ENCODE measurements at places on chromosomes 16 and 17.

DNA sequence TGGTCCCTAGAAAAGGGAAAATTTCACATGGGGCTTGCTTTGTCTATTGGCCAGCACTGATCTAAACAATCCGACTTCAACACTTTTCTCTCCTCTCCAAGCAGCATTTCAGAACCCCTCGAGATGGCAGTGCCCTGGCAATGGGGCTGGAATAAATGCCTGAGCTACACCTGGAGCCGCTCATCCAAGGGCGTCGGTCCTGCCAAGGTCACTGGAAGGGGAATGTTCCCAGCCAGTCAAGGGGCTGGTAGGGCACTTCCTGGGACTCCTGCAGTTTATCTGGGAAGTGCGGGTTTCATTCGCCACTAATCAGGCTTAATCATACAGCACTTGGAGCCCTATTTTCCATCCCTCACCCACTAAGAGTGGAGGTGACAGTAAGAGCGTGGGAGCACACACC is 17.1 kb downstream of the MEAK7 start:
- no peak for DNase-seq

DNA sequence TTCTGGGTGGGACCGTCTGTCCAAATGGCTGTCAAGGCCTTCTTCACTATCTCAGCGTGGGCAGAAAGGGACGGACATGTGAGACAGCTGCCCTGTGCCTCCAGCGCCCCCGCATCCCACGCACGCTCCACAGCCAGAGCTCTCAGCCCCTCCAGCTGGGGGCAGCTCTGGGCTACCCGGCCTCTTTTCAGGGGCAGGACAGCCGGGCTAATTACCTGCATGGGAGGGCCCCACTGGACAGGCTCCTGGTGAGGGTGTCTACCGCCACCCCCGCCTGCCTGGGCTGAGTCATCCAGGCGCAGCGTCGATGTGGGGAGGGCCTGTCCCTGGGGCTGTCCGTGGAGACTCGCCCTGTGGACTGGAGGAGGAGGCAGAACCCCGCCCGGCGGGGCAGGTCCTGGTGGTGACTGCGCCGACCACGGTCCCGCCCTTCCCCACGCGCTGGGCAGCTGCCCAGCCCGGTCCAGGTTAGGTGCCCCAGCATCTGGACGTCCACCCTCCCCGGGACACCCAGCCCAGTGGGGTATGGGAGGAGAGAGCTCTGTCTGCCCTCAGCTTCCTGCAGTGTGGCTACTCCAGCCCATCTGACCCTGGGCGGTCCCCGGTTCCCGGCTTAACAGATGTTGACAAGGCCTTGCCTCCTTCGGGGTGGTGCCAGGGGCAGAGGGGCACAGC is 5.9 kb upstream of the METRNL start:
- DNase-seq, result peak; percentile 52

DNA sequence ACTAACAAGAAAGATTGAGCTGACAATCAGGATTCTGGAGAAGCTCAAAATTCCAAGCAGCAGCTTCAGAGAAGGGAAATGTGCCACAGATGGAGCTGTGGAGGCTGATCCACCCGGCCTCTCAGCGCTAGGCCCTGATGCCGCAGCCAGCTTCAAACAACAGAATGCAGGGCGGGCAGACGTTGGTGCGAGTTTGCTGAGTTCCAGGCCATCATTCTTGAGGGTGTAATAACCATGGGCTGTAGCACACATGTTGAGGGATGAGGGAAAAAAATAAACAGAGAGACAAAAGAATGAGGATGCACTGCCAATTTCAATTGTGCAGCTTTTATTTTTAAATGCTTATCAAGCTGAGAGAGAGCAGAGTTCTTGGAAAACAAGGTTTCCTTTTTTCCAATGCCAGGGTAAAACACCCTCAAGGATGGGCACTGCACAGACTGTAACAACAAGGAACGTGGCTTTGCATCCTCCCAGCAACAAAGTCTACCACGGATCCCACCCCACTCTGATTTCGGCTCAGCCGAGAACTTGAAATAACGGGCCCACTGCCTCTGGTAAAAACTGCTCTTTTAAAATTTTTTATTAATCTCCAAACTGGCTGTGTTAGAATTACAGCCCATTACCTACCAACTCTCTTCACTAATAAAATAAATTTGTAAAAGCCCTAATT is 90.2 kb downstream of the SMG6 start:
- DNase-seq, result no peak

DNA sequence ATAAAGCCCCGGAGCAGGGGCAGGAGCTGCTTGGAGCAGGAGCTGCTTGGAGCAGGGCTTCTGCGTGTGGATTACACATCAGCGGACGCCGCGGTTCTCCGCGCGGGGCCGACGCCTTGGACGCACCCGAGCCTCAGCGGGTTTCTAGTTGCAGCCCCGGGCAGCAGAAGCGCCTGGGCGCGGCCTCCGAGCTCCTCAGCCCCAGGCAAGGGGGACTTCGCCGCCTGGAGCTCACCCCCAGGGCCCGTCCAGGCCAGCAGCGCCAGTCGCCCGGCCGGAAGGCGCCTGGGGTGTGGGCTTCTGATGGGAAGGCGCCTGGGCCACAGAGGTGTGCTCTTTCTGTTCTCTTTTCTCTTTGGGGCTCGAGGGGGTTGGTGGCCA is 6.3 kb downstream of the FOXF1 start:
- no peak for DNase-seq

- no peak for DNase-seq
Measured at GRCh38 chr16:65318590-65319257, 196.9 kb upstream of the CDH11 start.

DNA sequence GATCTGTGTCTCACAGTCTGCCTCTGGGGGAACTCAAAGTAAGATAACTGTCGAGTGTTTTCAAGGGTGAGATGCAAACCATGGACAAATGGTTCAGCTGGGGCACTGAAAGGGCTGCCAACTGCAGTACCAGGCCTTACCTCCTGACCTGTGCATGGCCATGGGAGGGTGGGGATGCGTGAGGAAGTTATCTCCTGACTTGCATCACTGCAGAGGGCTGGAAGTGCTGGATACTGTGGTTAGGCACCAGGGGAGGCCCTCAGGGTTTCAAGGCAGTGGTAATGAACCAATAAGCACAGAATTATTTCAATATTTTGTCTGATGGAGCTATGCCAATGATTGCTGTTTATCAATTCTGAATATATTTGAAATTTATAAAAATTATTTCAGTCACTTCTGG is 159.2 kb downstream of the CYLD start:
- no peak for DNase-seq

DNA sequence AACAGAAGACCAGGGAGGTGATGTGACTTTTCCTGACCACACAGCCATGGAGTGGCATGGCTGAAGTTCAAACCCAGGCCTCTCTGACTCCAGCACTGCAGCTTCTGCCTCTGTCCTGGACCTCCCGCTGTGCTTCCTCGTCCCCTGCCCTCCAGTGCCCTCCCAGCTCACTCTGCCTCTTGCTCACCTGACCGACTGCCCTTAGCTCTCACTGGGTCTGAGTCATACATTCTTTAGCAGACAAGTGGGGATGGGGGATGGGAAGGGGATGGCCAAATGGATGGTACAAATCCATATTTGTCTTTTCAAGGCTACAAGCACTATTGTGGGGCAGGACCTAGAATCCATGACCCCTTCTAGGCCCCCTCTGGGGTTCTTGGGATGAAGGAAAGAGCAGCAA is 33.0 kb downstream of the PITPNM3 start:
- no peak for DNase-seq
